ENCODE measurements at places on chromosomes 4 and X.

DNA sequence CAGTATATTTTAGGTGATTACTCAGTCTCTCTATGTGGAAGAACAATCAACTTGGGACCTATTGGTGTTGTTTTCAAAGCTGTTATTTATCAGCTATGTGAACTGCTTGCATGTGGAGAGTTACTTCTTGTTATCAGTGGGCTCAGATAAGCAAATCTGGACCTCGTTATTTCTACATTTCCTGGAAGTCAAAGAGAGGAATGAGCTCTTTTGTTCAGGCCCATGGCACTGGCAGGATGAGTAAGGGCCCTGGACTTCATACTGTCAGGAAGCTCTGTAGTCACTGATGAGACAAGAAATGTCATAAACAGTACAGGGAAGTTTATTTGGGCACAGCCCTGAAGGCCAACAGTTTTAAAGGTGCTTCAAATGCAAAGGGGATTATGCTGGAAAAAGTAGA is 760.6 kb upstream of the EPHA5 start:
- no peaks in the 10 kb centered on the region for H3K36me3 ChIP-seq
- H3K27me3 ChIP-seq = no peaks in the 10 kb centered on the region
- no peaks in the 10 kb centered on the region for H3K4me1 ChIP-seq
- no peak overlapping the region for H3K27ac ChIP-seq
- H3K4me3 ChIP-seq = no peak overlapping the region
- no peak for DNase-seq

- no peaks in the 10 kb centered on the region for H3K36me3 ChIP-seq
- no peaks in the 10 kb centered on the region for H3K4me1 ChIP-seq
- no peaks in the 10 kb centered on the region for H3K27me3 ChIP-seq
- no peak for DNase-seq
- H3K4me3 ChIP-seq = no peak overlapping the region
Observed at GRCh38 chr4:94400191-94400590, 51.6 kb upstream of the PDLIM5 start.

GRCh38 chrX:87961471-87961870 is 443.9 kb downstream of the KLHL4 start:
- H3K4me1 ChIP-seq = no peaks in the 10 kb centered on the region
- no peak overlapping the region for H3K4me3 ChIP-seq
- H3K36me3 ChIP-seq = no peaks in the 10 kb centered on the region
- H3K27ac ChIP-seq = no peak overlapping the region
- no peak for DNase-seq
- no peaks in the 10 kb centered on the region for H3K27me3 ChIP-seq

DNA sequence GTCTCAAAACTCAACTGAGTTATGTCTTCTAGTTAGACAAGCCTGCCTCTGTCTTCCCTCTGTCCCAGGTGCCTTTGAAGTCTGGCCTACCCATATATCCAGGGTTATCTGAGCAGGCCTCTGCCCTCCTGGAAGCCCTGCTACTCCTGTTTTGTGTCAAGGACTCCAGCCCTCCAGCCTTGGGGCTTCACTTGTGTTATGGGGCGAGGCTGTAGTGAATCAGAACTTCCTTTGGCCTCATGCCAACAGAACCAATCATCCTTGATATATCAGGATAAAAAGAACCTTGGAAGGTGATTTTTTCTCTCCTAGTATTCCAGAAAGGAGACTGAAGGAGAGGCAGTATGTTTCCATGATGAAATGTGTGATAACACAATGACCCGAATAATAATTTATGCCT is 8.9 kb upstream of the ADGRG4 start:
- no peaks in the 10 kb centered on the region for H3K27me3 ChIP-seq
- DNase-seq = no peak
- H3K4me1 ChIP-seq = no peaks in the 10 kb centered on the region
- no peak overlapping the region for H3K27ac ChIP-seq
- H3K4me3 ChIP-seq = no peak overlapping the region

- H3K4me1 ChIP-seq = no peaks in the 10 kb centered on the region
- no peak overlapping the region for H3K27ac ChIP-seq
- H3K4me3 ChIP-seq = no peak overlapping the region
- peaks cover 2% of the 10 kb centered on the region for H3K27me3 ChIP-seq
- DNase-seq = no peak
- no peaks in the 10 kb centered on the region for H3K36me3 ChIP-seq
Observed at GRCh38 chrX:23855569-23855968, 52.2 kb downstream of the APOO start.

DNA sequence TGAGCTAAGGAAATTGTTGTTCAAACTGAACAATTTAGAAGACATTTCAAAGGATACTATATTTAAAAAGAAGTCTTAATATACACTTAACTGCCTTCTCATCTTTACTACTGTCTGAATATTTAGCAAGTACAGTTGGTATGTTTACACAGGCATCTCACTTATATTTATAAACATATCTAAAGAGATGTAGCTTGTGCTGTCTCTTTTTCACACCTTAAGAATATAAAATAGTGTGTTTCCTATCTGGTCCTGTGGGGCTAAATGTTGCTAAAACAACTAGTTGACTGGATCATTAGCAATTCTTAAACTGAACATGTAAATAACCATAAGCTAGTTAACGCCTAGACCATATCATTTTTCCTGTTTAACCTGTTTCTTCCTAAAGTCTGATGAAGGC is 336.3 kb downstream of the PPP3CA start:
- H3K27ac ChIP-seq = no peak overlapping the region
- no peaks in the 10 kb centered on the region for H3K27me3 ChIP-seq
- no peaks in the 10 kb centered on the region for H3K36me3 ChIP-seq
- no peak overlapping the region for H3K4me3 ChIP-seq
- DNase-seq = no peak

GRCh38 chr4:85475631-85476233 is 782 bp downstream of the ARHGAP24 start:
- no peaks in the 10 kb centered on the region for H3K27me3 ChIP-seq
- H3K36me3 ChIP-seq = no peaks in the 10 kb centered on the region
- H3K4me3 ChIP-seq = no peak overlapping the region
- no peak overlapping the region for H3K27ac ChIP-seq
- DNase-seq = peak; percentile 77

Measured in kidney (tissue), 22 donors.